CD4-positive, alpha-beta T cell treated with Interleukin-4 for 1 hour (primary cell): ENCODE measurements at places on chromosomes 5 and 9.

- no peak for DNase-seq
Observed at GRCh38 chr5:127849408-127849807, 146.2 kb downstream of the CCDC192 start.

DNA sequence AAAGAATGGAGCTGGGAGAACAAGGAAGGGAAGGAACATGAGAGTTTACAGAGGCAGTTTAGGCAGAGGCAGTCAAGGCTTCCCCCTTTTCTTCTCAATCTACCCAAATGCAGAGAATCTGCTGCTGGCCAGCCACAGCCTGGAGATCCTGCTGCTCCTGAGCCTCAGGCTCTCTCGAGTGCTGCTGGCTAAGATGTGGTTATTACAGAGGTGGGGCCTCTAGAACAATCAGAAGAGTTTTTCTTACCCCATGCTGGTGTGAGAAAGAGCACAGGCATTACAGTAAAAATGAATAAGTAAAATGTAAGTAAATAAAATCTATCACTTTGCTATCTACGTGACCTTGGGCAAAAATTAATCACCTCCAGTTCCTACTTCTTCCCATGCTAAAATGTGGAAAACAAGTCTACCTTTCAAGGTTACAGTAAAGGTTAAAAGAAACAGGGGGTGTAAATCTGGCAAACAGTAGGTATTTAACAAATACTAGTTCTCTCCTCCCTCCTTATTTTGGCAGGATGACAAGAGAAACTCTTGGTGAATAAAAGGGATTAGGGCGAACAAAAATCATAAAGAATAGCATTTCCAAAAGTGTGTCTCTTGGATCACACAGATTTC is 31.1 kb downstream of the FBXW11 start:
- DNase-seq = no peak

DNA sequence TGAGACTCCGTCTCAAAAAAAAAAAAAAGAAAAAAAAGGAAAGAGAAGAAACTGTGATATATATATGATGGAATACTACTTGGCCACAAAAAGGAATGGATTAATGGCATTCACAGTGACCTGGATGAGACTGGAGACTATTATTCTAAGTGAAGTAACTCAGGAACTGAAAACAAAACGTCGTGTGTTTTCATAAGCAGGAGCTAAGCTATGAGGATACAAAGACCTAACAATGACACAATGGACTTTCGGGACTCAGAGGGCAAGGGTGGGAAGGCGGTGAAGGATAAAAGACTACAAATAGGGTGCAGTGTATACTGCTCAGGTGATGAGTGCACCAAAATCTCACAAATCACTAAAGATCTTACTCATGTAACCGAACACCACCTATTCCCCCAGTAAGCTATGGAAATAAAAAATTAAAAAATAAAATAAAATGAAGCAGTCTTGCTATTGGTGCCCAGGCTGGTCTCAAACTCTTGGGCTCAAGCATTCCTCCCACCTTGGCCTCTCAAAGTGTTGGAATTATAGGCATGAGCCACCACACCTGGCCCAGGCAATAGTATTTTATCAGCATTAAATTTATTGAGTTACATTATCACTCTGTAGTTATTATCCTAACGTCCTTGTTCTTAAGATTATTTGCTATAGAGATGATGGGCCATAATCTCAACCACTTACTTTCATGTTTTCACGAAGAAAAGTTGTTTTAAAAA is 71.5 kb upstream of the GPBP1 start:
- DNase-seq = no peak

- no peak for DNase-seq
Observed at GRCh38 chr5:160105686-160106360, 13.4 kb downstream of the PWWP2A start.

- DNase-seq = no peak
Observed at GRCh38 chr9:91247278-91247677, 114.4 kb downstream of the AUH start.

DNA sequence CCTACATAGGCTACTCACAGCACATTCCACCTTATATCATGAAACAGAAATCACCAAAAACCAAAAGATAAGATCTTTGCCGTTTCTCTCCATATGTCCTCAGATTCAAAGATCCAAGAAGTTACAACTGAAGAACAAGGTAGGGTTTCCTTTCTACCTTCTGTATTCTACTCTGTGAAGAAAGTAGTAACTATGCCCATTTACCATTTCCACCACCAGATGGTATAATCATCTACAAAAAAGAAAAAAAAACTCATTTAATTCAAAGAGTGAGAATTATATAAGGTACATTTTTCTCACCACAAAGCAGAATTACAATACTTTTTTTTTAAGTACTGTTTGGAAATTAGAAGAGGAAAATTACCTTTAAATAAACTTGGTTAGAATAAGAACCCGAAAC is 172.6 kb upstream of the PTGER4 start:
- peak; percentile 46 for DNase-seq

DNA sequence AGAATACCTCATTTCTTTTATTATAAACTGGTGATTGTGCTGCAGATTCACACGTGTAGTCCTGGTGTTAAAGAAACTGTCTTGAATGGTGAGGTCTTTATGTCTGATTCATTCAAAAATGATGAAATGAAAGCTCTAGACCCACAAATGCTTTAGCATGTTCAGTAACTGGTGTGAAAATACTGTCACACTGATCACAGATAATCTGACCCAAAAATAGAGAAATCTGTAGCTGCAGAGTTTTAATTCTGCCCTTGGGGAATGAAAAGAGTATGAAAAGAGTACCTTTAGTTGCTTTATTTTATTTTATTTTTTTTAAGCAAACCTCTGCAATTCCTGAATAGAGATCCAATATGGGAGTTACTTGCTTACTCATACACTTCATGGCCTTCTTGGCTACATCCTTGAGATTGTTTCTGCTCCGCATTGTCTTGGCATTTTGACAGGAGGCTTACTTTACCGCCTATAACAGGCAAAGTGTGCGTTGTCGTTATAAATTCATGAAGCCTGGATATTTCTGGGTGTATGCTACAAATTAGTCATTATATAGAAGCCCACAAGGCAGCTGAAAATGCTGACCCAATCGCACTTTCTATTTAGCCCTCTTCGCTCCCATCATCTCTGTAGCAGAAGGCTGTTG is 2.7 kb downstream of the RGMB start:
- DNase-seq = no peak

DNA sequence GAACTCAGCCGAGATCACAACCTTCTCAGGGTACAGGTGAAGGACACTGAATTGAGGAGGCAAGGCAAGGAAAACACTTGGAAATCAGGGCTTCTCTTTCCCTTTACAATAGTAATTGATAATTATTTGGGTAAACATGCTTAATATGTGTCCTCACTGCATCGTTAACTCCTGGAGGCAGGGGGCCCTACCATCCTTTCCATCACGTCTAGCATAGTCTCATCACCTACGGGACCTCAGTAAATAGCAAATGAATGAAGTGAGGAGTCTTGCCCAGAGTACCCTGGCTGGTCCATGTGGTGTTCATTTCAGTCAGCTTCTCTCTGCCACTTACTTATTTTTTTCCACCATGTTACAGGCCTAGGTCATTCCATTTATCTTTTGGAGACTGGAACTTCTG is 2.3 kb downstream of the F2RL1 start:
- DNase-seq = no peak

DNA sequence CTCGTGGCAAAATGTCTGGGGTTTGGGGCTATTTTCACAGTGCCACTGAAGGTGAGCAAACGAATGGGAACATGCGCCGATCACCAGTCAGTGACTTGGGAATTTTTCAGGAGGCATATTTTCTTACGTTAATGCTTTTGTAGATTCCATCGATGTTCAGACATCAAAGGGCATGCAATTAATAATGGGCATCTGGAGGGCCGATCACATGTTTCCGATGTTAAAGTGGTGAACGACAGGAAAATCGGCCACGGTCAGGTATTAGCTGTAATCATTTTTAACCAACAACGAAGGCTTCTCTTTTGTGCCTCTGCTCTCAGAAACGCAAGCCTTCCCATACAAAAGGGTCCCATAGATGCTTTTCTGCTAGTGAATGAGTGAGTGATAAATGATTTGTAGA is 155.0 kb upstream of the PITX1 start:
- DNase-seq = no peak

GRCh38 chr9:113178087-113178486 is 27.3 kb downstream of the SLC31A2 start:
- DNase-seq = no peak
